ENCODE measurements at places on chromosomes 3 and 15.

DNA sequence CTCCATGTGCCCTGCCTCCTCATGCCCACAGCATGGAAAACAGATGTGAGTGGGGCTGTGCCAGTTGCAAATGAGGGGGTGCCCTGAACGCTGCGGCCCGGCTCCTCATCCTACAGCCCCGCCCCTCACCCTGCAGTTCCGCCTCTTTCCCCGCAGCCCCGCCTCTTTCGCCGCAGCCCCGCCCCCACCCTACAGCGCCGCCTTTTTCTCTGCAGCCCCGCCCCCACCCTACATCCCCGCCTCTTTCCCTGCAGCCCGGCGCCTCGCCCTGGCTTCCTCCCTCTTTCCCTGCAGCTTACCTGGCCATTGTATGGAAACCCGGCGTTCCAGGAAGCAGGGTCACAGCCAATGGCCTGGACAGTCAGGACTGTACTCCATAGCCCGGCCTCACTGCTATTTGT is 284.9 kb downstream of the TLE3 start:
- DNase-seq = no peak

DNA sequence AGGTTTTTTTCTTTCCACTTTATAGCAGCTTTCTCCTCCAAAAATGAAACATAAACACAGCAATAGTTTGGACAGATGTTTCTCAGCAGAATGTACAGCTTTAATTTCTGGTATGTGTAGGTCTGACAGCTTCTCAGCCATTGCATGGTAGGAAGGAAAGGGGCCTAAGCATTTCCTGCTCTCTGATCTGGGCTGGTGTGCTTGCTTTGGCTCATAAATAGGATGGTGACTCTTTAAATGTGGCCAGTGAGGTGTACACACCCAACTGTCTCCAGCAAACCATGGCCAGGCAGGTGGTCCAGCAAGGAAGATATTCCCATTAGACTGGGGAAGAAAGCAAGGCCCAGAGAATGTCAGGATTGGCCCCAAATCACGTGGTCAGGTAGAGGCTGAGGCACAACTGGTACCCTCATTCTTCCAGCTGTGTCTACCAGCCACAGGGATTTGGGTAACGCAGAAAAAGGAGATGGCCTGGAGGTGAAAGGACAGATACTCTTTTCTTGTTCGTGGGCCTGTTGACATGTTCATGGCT is 52.1 kb downstream of the ITGA11 start:
- DNase-seq = no peak

DNA sequence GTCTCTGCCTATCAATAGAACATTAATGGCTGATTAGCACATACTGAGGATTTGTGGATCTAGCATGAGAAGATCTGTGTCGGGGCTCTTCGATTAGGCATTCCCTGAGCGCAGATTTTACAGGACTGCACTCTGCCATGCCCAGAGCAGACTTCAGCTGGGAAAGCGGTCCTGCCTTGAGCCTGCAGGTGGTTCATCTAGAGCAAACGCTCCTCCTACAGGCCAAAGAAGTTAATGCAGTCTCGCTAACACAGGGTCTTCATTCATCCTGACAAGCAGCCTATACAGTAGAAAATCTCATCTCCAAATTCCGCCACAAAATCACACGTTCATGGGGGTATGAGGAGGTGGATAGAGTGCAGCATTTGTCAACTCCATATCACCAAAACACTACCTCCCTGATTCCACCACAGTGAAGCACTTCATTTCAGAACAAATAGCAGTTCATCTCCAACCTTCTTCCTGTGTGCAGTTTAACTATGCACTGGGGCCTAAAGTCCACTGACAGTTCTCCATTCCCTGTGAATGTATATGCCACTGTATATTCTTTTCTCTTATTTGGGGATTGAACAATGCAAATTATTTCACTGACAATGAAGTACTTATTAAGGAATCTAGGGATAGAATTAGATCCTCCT is 405.8 kb downstream of the IGSF11 start:
- peak; percentile 79 for DNase-seq

DNA sequence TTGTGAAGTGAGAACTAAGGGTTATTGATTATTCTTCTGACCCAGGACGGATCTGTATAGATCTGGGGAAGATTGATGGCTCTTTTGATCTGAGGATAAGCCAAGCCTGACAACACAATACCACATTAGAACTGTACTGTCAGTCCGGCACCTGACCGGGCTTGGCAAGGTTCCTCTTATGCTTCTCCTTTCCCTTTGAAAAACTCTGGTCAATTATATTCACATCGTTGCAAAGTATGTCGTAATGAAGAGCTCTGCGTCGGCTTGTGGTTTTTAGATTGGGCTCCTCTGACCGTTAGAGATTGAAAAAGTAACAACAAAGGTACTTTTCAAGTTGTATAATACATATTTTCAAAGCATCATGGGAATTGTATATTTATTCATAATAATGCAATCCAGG is 389.8 kb downstream of the NR2F2 start:
- no peak for DNase-seq

DNA sequence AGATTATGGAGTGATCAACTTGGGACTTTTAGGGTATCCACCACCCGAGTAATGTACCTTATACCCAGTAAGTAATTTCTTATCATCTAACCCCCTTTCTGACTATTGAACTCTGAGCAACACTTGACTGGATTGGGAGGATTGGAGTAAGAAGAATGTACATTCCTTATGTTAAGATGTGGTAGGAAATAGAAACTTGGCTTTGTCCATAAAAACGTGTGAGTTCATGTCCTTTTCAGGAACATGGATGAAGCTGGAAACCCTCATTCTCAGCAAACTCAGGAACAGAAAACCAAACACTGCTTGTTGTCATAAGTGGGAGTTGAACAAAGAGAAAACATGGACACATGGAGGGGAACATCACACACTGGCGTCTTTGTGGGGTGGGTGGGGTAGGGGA is 112.3 kb downstream of the PTPRG start:
- DNase-seq = no peak

All from neural crest cell (in vitro differentiated cells).